ENCODE measurements at places on chromosomes 3 and 15. TPM values are rescaled to one million over a fixed set of nuclear protein-coding genes. Genes with fewer than 3 reads are reported as not detected.

The APOD gene
- not detected for total RNA-seq

The IL17RB gene
- total RNA-seq: 0.32 TPM

The GCNT3 gene
- total RNA-seq: not detected

The CCDC54 gene
- not detected for total RNA-seq

The MB21D2 gene
- total RNA-seq: 6.5 TPM

The ACVR2B gene
- total RNA-seq: 4.5 TPM

The CPLX3 gene
- not detected for total RNA-seq

The DLL4 gene
- total RNA-seq: not detected

The ARPIN gene
- not detected for total RNA-seq

The EBLN2 gene
- 5.3 TPM for total RNA-seq

The CDCP1 gene
- 17.7 TPM for total RNA-seq

The ALDH1L1 gene
- total RNA-seq: not detected

The TTLL13 gene
- not detected for total RNA-seq

The SAMD7 gene
- not detected for total RNA-seq

The ATP13A5 gene
- not detected for total RNA-seq

The ERICH6 gene
- total RNA-seq: 0.60 TPM

The CHRNB4 gene
- not detected for total RNA-seq

The PARP15 gene
- 38.6 TPM for total RNA-seq

The SERINC4 gene
- 0.21 TPM for total RNA-seq
